ENCODE measurements at places on chromosomes 3 and 15.

DNA sequence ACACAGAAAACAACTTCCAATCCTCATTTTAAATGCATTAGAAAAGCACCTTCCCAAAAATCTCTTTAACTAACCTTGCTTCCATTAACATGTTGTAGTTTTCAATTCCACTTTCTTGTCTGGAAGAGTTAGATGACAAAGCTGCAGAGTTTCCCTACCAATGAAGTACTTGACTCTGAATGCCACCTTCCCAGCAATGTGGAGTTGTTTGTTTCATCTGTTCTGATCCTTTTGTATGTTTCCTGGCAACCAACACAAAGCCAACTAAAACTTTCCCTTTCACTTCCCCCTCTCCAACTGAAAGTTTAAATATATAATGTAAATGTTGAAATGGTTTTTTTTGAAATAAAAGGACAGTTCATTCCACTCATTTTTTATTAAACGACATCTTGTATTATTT is at the start of gene WDR49:
WDR49 (minus strand) TSS at position 183 of the 400 bp plus-strand sequence. CDS start 517 bp downstream, outside the sequence.
- no peak for DNase-seq

- no peak for DNase-seq
Observed at GRCh38 chr3:48528754-48529153, 24.8 kb upstream of the SHISA5 start.

DNA sequence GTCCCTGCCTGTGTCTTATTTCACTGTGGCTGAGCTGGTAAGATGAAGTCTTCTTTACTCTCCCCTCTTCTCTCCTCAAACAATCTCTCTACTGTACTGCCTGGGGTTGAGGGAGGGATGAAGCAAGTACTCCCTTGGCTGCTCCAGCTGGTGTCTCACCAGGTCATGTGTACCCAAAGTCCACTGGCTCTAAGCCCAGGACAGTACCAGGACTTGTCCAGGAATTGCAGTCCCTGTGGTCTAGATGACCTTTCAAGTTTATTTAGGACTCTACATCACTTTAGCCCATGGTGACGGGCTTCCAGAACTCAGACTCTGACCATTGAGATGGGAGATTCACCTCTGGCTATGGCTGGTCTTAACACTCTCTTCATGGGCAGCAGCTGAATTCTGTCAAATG is 17.5 kb upstream of the SLC27A2 start:
- DNase-seq: no peak

- DNase-seq: no peak
Observed at GRCh38 chr3:10568549-10568948, 63.2 kb upstream of the ATP2B2 start.

GRCh38 chr3:71994203-71994602 is 209.3 kb upstream of the PROK2 start:
- DNase-seq: no peak

- no peak for DNase-seq
Observed at GRCh38 chr15:40282147-40282868, 556 bp downstream of the ANKRD63 start.

Measured in amniotic stem cell (primary cell).